ENCODE measurements at places on chromosomes 2 and 18. TPM values are rescaled to one million over a fixed set of nuclear protein-coding genes. Genes with fewer than 3 reads are reported as not detected.

DNA sequence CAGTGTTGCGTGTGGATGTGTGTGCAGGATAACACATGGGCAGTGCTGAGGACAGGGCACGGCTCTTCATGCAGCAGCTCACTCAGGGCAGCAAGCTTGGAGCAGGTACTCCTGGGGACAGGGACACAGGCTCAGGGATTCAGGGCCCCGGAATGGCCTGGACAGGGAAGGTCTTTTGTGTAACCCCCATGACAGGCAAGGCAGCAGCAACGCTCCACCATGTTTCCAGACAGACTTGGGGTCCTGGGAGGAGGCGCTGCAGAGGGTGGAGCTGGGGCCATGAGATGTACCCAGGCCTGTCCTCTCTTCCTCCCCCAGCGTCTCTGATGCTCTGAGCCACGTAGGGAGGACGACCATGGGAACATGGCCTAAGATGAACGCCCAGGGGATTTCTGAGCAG, 58.3 kb downstream of the ADNP2 start:
- DNase-seq, result no peak

- no peak for DNase-seq
These were observed 43.6 kb downstream of the POLR1A start for GRCh38 chr2:86062043-86062442.

DNA sequence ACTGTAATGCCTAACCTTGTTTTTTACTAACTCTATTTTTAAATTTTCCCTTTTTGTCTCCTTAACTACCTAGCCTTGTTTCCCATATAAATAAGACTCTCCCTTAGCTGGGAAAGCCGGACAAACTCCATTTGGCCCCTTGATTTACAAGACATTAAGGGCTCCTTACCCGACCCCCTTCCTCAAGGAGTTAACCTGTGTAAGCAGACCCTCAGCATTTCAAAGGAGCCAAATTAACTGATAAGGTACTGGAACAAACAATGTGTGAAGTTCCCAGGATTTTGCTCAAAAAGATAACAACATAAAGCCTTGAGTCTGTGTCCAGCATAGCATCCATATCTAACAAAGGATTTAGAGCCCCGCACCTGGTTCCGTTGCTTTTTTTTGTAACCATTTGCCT, 59.6 kb upstream of the C2orf15 start:
- no peak for DNase-seq

GRCh38 chr18:52531836-52532235, 191.8 kb downstream of the DCC start:
- DNase-seq, result no peak

- no peak for DNase-seq
These were observed 41.7 kb upstream of the IMP4 start for GRCh38 chr2:130300970-130301348.

- no peak for DNase-seq
These were observed 92.2 kb upstream of the TGFA start for GRCh38 chr2:70645733-70646419.

DNA sequence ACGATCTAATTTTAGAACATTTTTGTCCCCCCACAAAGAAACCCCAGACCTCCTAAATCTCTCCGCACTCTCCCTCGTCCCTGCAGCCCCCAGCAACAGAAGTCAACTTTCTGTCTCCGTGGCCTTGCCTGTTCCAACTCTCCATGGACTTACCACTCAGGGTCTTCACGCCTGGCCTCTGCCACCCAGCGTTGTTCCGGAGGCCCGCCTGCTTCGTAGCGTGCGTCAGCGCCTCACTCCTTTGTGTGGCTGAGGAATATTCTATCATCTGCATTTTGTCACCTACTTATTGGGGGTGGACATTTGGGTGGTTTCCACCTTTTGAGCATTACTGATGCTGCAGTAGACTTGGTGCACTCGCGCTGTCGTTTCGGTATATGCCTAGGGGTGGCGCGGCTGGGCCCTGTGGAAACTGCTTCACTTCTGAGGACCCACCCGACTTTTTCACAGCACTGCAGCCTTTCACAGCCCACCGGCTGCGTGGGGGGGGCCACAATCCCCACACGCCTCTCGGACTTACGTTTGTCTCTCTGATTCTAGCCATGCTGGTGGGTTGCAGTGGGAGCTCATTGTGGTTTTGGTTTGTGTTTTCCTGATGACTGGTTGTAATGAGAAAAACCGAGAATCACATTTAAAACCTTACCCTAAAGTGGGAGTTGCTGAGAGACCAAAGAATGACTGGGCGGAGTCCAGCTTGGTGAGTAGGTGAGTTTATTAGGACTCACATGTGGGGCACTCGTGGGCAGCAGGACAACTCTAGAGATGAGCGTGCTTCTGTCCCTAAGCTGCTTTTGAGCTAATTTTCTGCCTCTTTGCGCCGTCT, 1.4 kb upstream of the HSBP1L1 start:
- DNase-seq, result no peak

DNA sequence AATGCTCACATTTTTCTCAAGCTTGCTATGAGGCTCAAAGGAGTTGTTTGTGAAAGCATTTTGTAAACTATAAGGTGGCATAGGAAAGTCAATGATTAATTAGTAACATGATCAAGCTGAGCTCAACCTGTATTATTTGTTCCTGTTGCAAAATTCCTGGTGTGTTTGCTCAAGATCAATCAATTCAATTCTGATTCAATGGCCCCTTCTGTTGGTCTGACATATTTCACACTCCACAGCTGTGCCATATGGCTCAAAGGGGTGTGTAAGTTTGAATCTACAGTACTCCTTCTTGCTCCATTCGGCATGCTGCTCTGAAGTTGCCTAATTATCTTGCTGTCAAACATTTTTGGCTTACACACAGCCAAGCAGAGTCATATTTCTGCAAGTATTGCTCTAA, 341.6 kb upstream of the LRP1B start:
- no peak for DNase-seq

DNA sequence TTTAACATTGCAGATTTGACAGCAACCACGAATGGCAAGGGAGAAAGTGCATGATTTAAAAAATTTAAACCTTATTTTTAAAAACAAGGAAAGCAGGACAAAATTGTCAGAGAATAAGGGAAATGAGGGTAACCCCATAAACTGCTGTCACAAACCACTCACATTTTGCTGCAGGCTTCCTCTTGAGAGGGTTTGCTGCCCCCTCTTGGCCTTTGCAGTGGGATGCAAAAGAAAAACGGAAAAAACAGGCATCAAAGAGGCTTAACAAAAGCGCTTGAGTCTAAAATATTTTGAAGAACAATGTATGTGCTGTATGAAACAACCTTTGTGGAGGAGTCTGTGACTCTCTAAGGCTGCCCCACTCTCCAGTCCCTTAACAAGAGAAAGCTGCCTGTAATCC, 91.6 kb downstream of the TMX3 start:
- DNase-seq, result no peak

DNA sequence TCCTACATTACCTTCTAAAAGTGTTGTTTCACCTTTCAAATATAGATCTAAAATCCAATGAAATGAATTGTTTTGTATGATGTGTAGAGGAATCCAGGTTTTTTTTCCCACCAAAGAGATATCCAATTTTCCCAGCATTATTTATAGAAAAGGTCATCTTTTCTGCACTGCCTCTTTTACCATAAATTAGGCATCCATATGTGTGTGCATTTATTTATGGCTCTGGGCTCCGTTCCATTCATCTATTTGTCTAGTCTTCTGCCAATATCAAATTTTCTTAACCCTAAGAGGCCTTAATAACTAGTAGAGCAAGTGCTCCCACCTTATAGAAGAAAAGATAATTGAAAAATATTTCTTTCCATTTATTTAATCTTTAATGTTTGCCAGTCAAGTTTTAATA, 88.3 kb downstream of the ATAD2B start:
- no peak for DNase-seq

- no peak for DNase-seq
These were observed 62.7 kb downstream of the MEIS1 start for GRCh38 chr2:66497431-66498288.

GRCh38 chr2:10926191-10926820, 14.6 kb downstream of the KCNF1 start:
- no peak for DNase-seq

DNA sequence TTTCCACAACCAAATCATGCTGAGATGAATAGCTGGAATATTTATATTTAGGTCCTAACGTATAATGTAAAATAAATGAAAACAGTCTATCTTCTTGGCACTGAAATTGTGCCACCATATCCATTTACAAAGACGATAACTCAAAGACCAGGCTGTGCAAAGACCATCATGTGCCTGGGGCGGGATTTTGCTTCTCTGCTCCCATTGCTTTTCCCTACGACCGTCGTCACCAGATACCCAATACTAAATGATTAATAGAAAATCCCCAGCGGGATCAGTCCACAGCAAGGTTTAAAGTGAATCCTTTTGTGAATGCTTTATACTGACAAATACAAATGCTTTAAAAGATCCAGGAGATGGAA, 194.3 kb upstream of the ARL4C start:
- no peak for DNase-seq

GRCh38 chr2:144625626-144626025, 105.7 kb upstream of the ZEB2 start:
- no peak for DNase-seq

DNA sequence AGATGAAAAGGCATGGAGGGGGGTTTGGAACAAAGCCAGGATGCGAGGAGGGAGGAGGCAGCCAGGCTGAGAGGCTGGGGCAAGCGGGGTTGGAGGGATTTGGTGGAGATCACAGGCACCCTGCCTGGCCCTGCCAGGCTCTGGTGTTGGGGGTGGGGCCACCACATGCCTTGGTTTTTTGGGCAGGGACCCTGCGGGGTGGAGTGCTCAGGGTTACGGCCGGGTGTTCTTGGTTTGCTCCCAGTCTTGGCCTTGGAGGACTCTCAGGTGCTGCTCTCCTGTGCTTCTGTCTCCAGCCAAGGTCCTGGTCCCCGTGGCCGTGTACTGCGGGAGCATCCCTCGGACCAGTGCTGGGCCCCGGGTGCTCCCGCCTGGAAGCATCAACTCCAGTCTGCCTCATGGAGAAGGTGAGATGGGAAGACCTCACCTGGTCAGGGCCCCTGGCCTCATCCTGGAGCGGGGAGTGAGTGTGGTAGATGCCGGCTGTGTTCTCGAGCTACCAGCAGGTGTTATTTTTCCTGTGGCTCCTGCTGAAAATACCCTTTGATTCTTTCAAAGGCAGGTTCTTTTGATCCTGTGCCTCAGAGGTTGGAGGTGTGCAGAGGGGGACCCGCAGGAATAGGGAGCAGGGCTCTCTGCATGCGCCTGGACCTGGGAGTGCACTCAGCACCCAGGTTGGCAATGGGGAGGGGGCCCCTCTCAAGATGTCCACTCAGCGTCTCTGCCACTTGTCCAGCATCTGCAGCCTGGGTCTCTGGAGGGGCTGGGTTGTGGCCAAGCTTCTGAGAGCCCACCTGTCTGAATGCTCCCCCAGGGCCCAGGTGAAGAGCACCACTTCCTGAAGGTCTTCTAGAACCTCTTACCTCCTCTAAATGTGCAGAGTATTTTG, 17.0 kb downstream of the TOGARAM2 start:
- DNase-seq, result no peak

B4GALT6 gene
- total RNA-seq, result 0.84 TPM

NMUR1 gene
- 0.08 TPM for total RNA-seq

FEV gene
- not detected for total RNA-seq

IL1B gene
- 1.6 TPM for total RNA-seq

PDCD1 gene
- total RNA-seq, result 77.3 TPM

Measured in activated T-cell treated with anti-CD3 and anti-CD28 coated beads, Interleukin-2, amount 50 U/mL, for 4 hours (primary cell).